ENCODE measurements at places on chromosomes 16 and 17. TPM values are rescaled to one million over a fixed set of nuclear protein-coding genes. Genes with fewer than 3 reads are reported as not detected.

Gene XAF1
- 97.4 TPM for total RNA-seq

Gene G6PC1
- not detected for total RNA-seq

Gene FAM20A
- total RNA-seq = 0.38 TPM

Gene ABCC3
- total RNA-seq = 1.6 TPM

Gene RPL27
- total RNA-seq = 608 TPM

Gene CDH13
- not detected for total RNA-seq

Gene UMOD
- not detected for total RNA-seq

Gene CYGB
- total RNA-seq = 0.12 TPM

Gene FOXJ1
- total RNA-seq = 0.93 TPM

Gene CCDC40
- 2.4 TPM for total RNA-seq

Gene RAB34
- 3.7 TPM for total RNA-seq

Gene YBX2
- total RNA-seq = 0.05 TPM

Gene ALOX12
- 2.4 TPM for total RNA-seq
